ENCODE measurements at places on chromosomes 4 and X. TPM values are rescaled to one million over a fixed set of nuclear protein-coding genes. Genes with fewer than 3 reads are reported as not detected.

GRCh38 chrX:107683124-107683895, 55.0 kb downstream of the PRPS1 start:
- DNase-seq, result no peak

- DNase-seq, result no peak
These were observed 92.0 kb downstream of the CHRNA9 start for GRCh38 chr4:40427128-40427527.

DNA sequence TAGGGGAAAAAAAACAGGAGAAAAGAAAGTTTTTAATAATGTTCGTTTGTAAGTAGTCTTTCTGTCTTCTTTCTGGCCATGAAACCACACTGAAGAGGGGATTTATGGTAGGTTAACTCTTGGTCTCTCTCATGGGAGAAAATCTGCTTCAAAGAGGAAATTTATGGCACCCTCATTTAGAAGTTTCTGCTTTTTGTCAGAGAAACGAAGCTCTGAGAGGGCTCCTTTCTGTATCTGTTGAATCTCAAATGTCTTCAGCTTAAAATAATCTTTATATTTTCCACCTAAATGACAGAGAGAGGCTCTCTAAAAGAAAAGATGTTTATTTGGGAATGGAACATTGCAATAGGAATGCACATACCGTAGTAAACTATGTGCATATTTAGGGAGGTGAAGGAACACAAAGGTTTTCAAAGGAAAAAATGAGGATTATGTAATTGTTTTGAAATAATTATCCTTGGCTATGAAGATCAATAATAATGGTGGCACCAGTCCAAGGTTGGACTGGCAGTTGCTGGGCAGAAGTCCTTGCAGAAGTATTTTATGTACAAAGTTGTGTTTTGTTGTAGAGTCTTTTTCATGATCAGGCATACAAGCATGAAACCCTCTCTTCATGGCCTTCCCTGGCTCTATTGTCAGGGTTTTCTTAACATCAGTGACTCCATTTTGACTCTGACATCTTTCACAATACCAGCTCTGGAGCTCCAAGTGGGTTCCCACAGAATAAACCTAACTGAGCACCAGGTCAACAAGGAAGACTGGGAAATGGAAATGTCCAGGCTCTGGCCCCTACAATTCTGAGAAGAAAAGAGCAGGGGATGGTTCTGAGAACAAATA, 53.0 kb upstream of the HPSE start:
- no peak for DNase-seq

DNA sequence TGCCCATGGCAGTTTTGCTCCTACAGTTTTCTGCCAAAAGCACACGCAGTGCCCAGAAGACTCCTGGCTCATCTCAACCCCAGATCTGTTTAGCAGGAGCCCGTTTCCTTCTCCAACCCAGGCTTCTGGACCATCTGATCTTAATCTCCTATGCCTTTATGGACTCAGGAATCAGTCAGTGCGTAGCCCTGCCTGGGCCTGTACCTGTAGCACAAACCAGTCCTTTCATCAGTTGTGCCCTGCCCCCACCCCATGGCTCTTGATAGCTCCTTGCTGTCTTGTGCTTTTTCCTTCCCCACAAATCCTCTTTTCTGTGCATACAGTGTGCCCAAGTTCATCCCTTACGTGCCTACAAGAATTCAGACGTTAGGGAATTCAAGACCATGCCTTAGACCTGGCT, 1.5 kb downstream of the ZNF718 start:
- DNase-seq, result no peak

Gene HELT
- total RNA-seq, result not detected
